ENCODE measurements at places on chromosomes 5 and 9.
A peak's percentile ranks its signal among the peaks of the same experiment; 100 is the strongest.

DNA sequence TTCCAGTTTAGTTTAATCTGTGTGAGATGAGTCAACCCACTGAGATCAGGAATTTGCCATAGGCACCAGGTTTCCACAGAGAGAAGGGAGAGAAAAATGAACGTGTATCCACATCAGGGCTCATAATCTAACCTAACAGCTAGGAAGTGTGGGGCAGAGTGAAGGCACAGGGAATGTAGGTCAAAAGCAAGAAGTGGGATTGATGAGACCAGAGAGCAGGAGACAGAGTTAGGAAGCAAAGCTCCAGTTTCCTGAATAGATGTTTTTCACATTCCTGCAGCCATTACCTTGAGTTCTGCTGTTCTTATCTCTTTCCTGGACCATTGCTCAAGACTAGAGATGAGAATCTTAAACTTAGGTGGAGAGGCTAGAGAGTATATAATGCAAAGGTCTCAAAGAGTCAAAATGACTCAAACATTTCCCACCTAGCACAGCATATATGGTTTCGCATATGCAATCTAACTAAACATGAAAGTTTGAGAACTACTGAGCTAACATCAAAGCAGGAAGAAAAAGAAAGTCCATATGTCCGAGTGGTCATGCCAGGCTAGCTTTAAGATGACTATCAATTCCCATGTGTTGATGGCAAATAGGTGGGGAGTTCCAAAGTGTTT is 41.1 kb upstream of the GNAQ start:
- DNase-seq: no peak

GRCh38 chr9:137545123-137545522 is 5.1 kb downstream of the PNPLA7 start:
- DNase-seq: no peak

- DNase-seq: no peak
These were observed 213.9 kb upstream of the TRPC7 start for GRCh38 chr5:136579238-136579637.

DNA sequence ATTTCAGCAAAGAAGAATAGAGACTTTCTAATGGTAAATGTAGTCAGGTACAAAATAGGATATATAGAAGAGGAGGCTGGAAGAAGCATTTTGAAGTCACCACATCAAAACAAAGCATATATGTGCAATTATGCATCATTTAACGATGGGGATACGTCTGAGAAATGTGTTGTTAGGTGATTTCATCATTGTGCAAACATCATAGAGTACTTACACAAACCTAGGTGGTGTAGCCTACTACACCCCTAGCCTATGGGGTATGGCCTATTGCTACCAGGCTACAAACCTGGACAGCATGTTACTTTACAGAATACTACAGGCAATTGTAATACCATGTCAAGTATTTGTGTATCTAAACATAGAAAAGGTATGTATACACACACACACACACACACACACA is 28.4 kb downstream of the ELP1 start:
- DNase-seq: no peak

DNA sequence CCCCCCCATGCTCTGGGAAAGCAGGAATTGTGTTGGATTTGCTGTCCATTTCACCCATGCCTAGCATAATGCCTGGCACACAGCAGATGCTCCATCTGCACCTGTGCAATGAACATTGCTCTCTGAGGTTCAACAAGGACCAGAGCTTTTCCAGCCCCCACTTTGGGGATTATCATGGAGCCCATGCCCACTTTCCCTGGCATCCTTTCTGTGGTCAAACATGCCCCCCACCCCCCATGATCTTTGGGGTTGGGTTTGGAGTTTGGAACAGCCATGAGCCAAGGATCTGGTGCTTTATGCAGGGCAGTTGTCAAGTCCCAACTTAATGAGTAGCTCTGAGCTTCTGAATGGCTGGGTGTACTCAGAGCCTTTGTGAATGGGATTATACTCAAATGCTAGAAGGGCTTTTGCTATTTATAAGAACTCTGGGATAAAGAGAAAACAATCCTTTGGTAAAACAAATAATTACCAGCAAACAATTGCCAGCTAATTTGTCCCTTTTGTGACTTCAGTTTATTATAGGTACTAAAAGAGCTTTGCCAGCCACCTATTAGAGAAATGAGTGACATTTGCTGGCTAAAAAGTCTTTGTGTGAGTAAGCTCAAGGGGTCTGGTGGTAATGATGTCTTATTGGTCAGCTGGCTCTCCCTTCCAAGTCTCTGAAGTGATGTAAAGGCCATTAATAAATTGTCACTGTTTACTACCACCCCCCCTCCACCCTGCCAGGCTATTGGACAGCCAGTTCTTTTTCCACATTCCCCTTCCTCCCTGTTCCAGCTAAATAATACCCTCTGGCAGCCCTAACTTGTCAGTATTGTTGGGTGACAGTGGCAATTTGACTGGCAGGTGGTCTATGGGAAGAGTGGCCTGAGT is 182.3 kb downstream of the MACROH2A1 start:
- DNase-seq: no peak

GRCh38 chr9:17776735-17777134 is 197.9 kb downstream of the SH3GL2 start:
- DNase-seq: no peak

- no peak for DNase-seq
These were observed 21.9 kb downstream of the ABITRAM start for GRCh38 chr9:108956022-108956630.

DNA sequence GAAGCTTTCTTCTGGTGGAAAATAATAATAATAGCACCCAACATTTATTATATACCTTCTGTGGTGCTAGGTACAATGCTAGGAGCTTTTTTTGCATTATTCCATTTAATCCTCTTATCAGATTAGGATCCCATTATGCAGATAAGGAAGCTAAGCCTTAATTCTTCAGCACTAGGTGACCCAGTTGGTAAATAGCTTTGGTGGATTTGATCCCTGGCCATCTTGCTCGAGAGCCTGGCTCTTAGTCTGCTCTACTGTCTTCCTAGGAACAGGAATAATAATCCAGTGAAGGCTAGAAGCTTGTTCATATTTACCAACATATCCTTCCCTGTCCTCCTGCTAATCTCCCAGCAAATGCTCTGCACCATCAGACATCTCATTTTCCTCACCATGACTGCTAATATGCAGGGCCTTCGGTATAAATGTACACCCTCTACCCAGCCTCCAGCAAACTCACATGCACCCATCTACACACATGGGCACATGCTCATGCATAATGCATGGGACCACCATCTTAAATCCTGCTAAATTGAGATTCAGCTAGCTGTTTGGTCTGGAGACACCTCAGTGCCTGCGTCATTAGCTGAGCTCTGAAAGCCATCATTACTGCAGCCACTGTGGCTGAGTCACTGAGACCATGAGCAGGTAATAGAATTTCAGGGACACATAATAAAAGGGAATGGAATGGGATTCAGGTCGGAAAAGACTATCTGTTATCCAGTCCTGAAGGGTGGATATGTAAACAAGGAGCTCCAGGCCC is 87.5 kb downstream of the TRIM32 start:
- DNase-seq: no peak

- DNase-seq: no peak
These were observed 49.4 kb downstream of the SLC22A5 start for GRCh38 chr5:132418881-132419280.

- DNase-seq: no peak
These were observed 387.5 kb downstream of the TRIM36 start for GRCh38 chr5:114782177-114782576.

GRCh38 chr9:135530146-135530545 is 8.9 kb downstream of the LCN1 start:
- no peak for DNase-seq

DNA sequence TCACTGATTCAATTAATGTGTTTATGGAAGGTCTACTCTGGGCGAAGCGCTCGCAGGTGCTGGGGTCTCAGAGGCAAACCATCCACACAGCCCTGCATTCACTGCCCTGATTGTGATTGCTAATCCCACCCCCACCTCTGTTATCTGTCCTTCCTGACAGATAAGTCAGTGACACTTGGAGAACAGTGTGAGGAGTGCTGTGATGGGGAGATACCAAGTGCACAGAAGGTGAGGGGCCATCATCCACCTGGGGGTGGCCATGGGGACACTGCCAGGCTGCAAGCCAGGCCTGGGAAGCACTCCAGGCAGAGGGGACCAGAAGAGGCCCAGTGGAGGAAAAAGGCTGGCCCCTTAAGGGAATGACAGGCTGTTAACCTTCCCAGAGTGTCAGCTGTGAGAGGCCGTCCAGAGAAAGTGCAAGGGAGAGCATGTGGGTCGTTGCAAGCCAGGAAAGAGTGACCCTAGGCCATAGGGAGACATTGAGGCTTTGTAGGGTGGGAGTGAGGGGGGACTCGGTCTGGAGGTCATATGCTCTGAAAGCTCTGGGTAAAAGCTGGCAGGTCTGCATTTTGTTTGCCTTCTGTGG is 18.0 kb downstream of the IL9 start:
- DNase-seq: no peak

DNA sequence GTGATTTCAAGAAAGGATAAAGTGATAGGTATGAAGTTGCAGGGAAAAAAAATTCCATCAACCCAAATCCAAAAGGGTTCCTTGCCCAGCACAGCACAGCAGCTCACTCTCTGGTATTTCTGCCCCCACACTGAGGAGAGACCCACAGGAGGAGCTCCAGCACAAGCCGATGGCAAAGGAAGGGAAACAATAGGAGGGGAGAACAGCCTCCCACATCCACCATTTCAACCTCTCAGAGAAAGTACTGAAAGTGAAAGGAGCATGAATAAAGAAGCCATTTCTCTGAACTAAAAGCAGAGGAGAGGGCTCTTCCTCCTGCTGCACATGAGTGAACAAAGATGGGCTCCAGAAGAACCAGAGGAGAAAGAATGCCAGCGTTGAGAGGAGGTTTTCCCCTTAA is 54.9 kb upstream of the ZSWIM6 start:
- no peak for DNase-seq

DNA sequence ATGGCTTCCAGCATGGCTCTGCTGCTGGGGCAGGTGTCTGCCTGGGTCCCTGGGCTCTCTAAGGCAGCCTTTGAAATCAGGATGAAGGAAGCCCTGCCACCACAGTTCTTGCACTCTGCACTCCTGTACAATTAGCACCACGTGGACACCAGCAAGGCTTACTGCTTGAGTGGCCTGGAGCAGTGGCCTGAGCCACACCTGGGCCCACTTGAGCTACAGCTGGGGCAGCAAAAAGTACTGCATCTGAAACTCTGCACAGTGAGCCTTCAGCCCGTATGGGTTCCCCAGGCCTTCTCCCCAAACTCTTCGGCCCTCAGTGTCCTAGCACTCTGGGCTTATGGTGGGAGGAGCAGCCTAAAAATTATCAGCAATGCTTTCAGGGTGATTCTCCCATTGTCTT is 8.0 kb upstream of the INIP start:
- no peak for DNase-seq

- no peak for DNase-seq
These were observed 37.2 kb upstream of the GABRP start for GRCh38 chr5:170746075-170746960.

DNA sequence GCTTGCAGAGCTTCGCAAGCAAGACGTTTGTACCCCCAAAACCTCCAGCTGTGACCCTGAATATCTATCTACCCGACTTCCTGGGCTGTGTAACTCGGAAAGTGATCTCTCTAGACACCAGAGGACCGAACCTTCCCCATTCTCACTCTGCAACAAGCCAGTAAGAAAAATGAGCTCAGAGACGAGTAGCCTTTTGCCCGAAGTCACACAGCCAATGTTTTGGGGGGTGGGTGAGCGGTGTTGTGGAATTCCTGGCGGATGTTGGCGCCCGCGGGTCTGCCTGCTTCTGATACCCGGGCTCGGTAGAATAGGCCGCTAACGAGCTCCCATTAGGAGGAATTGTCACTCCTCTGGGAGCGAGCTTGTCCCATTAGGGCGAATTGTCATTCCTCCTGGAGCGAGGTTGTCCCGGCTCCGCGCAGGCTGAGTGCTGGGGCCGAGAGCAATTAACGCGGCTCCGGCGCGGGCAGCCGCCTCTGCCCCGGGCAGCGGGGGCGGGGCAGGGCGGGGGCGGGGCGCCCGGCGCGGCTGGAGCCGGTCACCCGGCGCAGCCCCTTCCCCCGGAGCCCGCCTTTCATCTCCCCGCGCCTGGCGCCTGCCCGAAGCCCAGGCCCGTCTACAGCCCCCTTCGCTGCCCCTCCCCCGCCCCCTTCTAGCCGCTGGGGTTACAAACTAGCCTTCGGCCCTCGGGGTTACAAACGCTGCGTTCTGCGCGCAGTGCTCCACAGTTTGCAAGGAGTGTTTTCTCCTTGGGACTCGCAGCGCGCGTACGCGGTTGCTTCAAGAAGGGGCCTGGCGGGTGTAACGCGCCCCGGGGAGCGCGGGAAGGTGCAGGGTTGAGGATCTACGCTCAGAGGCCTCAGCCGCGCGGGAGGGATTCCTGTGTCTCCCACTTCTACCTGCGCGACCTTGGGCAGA is 3.5 kb upstream of the MSX2 start:
- DNase-seq: no peak

- DNase-seq: no peak
These were observed 4.6 kb upstream of the FBXL17 start for GRCh38 chr5:108386345-108387061.

GRCh38 chr5:56861893-56862485 is 46.6 kb downstream of the MAP3K1 start:
- no peak for DNase-seq

DNA sequence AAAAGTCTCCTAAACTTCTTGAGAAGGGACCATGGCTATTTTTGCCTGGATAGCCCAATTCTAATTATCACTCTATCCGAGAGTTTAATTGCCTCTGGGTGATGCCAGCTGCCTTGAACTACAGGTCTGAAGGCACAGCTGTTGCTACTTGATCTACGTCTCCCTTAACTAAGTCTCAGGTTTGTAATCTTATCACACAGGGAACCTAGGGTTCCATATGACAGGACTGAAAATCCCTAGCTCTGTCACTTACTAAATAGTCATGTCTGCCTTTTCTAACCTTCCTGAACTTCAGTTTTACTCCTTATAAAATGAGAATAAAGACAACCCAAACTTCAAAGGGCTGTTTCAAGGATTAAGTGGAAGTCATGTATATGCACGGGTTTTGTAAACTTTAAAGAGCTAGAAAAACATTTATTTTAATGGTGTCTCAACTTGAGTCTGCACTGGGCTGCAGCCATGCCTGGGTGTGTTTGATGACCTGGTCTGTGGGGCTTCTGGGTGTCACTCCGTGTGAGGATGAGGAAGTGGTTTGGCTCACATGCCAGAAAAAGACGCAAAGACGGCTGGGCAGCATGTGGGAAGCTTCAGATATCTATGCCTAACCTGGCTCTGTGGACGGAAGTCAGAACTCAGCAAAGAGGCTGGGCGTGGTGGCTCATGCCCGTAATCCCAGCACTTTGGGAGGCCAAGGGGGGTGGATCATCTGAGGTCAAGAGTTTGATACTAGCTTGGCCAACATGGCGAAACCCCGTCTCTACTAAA is 129.3 kb upstream of the SLC44A1 start:
- DNase-seq: no peak

GRCh38 chr5:159224471-159224870 is 15.1 kb upstream of the RNF145 start:
- DNase-seq: no peak

DNA sequence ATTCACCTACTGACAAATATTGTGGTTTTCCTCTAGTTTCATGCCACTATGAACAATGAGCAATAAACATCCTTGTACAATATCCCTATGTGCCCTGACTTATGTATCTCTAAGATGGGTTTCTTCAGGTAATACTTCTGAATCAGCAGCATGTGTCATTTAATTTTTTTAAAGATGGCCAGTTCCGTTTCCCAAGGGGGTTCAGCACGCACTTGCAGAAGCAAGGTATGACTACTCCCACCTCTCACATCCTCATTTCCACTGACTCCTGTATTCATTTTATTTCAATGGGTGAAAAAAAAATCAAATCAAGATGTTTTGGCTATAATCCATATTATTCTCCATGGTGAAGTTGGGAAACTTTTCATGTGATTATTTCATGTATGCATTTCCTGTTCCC is 14.7 kb upstream of the ADAMTS19 start:
- DNase-seq: no peak

GRCh38 chr9:128689820-128690683 is 1.0 kb downstream of the SET start:
- peak; percentile 39 for DNase-seq

All from activated T-helper 1 cell treated with anti-CD3 and anti-CD28 coated beads, Interleukin-2, amount 50 U/mL, for 16 hours (primary cell).